ENCODE measurements at places on chromosomes 6 and 20.

DNA sequence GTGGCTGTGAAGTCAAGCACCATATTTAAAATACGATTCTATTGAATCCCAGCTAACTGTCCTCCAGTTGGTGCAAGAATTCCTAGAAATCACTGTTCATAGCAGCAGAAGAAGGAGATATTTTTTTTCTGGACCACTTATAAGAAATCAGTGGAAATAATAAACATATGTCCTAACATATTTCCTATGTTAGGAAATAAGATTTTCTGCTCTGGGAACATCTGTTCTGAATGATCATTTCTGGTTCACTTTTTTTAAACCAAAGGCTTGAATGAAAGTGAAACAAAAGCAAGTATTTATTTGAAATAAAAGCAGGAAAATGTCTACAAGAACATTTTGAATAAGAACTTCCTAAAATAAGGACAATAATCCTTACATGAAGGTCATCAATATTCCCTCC, 138.9 kb upstream of the RALGAPA2 start:
- no peak for DNase-seq

- DNase-seq = no peak
Measured at GRCh38 chr6:105345506-105345905, 57.4 kb downstream of the PREP start.

- peak; percentile 21 for DNase-seq
Measured at GRCh38 chr20:50601511-50602431, 89.6 kb downstream of the RIPOR3 start.

GRCh38 chr20:41608606-41609005, 9.6 kb downstream of the CHD6 start:
- no peak for DNase-seq

DNA sequence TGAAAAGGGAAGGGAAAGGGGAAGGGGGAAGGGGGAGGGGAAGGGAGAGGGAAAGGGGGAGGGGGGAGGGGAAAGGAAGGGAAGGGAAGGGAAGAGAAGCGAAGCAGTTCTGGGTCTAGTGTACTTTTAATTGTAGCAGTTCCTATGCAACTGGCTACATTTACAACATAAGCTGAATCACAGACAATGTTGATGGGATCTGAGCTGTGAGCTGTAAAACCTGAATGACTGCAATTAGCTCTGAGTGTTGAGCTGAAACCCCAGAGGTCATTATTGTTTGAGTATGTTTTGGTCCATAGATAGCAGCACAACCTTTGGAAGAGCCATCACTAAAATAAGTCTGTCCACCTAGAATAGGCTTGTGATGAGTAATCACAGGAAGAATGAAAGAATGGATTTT, 7.2 kb upstream of the ABHD12 start:
- no peak for DNase-seq

- peak; percentile 77 for DNase-seq
Measured at GRCh38 chr6:13261464-13261994, 66.8 kb downstream of the TBC1D7 start.

- DNase-seq = no peak
Measured at GRCh38 chr20:33839591-33839990, 28.4 kb downstream of the CHMP4B start.

GRCh38 chr20:35200267-35200666, 26.2 kb upstream of the MMP24 start:
- DNase-seq = no peak

- DNase-seq = no peak
Measured at GRCh38 chr6:25312703-25313102, 33.5 kb downstream of the CARMIL1 start.

GRCh38 chr6:69601132-69601531, 195.7 kb downstream of the LMBRD1 start:
- DNase-seq = no peak

- DNase-seq = no peak
Measured at GRCh38 chr20:37697314-37697713, 3.5 kb downstream of the CTNNBL1 start.

GRCh38 chr6:38603966-38604365, 35.8 kb downstream of the BTBD9 start:
- no peak for DNase-seq

GRCh38 chr20:5548902-5549599, 201.2 kb upstream of the SHLD1 start:
- DNase-seq = no peak

DNA sequence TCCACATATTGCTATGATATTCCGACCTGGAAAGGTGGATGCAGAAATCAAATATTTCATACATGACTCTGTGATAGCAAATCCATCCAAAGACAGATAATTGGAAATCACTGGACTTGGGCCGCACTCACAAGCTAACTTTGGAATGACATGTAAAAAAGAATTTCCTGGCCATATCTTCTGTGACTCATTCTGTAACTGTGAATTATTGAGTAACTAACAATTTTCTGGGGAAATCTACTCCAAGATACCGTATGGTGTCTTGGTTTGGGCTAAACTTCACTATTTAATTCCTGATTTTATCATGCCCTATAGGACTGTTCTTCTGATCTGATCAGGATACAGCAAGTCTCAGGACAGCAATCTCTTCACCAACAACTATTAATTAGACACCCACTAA, 92.7 kb upstream of the LY86 start:
- no peak for DNase-seq

DNA sequence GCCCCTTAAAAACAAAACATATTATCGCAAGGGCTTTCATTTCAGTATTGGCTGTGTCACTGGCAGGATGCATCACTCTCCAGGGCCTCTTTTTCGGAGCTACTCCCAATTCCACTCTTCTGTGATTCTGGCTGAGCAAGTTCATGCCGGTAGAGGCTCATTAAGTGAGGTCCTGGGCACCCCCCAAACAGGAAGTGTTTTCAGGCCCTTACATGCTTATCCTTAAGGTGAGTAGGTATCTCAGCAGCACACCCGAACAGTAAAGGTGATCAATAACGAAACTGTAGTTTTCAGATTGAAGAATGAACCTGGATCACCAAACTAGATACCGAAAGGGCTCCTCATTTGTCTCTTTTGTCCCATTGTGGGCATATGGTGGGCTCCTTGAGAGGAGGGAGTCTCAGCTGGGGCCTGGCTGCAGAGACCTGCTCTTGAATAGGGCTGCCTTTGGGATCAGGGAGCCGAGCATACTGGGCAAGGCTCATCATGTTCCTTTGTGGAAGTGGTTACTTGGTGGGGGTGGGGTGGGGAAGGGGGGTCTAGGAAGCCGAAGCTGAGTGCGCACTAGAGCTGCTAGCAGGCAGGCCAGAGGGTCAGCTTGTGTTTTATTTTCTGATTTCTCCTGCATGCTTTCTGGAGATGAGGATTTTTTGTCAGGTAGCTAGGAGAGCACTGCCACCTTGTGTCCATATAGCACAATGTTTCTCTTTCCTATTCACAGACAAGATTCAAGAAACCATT, 65.2 kb downstream of the CDS2 start:
- DNase-seq = peak; percentile 78

DNA sequence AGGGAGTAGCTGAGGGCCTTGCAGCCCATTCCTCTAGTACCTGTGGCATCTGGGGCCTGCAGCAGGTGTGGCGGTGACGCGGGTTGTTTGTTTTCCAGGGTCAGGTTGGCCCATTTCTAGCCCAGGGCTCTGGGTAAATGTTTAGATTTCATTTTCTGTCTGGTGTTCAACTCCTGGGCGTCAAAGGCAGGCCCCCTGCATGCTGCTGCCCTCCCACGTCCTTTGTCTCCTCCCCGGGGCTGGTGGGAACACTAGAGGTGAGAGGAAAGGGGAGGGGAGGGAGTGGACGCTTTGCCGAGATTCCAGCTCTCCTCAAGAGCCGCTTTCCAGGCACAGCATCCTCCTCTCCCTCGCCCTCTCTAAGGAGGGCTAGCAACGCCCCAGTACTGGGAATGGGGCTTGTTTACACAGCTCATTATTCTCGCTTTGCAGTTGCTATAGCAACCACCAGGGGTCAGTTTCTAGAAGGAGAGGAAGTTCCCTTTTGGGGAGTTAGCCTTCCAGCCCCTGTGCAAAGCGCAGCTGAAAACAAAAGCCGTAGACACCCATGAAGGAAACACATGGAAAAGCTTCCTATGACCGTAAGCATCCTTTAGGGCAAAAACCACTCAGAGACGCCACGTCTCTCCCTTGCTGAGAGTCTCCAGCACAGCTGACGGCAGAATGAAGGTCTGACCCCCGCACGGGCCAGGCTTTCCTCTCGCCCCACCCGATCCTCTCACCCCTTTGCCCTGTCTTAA, 170.6 kb downstream of the LY86 start:
- peak; percentile 73 for DNase-seq

DNA sequence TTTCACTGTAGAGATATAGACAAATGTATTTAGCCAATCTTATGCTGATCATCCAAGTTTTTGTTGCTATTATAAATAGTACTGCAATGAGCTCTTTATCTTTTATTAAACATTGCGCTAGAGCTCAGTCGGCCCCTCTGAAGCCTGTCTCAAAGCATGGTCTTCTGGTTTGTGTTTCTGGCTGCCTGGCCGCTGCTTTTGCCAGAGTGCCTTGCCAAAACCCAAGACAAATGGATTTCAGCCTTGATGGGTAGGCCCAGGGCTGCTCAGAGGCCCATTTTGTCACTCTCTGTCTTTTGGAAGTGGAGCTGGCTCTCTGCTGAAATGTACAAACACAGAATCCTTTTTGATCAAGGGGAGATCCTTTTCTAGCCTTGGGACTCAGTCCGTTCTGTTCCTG, 102.9 kb upstream of the KCNG1 start:
- no peak for DNase-seq

GRCh38 chr20:10178727-10179313, 39.8 kb upstream of the SNAP25 start:
- DNase-seq = no peak

- no peak for DNase-seq
Measured at GRCh38 chr6:62803094-62803493, 408.2 kb upstream of the FKBP1C start.

DNA sequence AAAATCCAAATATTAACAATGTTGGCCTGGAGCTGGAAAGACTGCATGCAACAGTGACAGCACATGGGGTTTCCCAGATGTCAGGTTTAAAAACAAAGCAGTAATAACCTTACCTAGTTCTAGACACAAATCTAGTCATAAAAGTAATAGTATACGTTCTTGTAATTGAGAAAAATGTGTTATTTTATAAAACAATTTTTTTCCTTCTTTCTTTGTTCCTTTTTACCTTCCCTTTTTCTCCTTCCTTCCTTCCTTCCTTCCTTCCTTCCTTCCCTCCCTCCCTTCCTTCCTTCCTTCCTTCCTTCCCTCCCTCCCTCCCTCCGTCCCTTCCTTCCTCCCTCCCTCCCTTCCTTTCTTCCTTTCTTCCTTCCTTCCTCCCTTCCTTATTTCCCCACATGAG, 242.7 kb upstream of the PDE10A start:
- no peak for DNase-seq

GRCh38 chr20:30892541-30893345, 364.7 kb upstream of the DEFB115 start:
- DNase-seq = no peak

All from MM.1S (cell line).